ENCODE measurements at places on chromosomes 6 and 20.

DNA sequence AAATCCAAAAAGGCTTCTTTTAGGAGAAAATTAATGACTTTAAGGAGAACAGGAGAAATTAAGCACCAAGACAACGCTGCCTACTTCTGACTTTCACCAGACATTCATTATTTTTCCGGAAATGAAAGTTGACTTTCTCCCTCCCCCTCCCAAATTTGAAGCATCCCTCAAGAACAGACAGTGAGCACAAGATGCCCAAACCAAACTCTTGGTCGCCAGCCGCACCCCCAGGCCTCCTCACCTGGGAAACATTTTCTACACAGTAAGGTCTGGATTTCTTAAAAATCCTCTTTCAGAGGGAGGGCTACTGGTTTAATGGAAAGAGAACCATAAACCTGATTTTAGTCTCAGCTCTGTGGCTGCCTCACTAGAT lies 2.7 kb downstream of the RIMS4 start:
- DNase-seq, result no peak

- DNase-seq, result no peak
Measured at GRCh38 chr20:34627458-34627857, 49.4 kb downstream of the PIGU start.

GRCh38 chr6:122389704-122390372 lies 9.6 kb upstream of the HSF2 start:
- DNase-seq, result no peak

DNA sequence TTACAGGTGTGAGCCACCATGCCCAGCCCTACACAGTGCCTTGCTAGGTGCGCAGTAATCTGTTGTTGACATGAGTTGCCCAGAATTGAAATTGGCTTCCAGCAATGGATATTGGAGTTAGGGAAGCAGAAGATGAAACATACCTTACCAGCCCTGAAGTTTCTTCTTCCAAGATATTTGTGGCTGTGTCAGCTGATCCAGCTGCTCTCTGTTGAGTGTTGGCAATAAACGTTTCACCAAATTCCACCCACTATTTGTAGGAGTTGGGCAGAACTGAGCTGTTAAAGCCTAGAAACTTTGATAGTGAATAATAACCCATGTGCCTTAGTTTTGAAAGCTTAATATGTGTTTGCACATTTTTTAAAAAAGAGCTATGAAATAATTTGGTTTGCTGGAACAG lies 218.2 kb upstream of the SNX9 start:
- no peak for DNase-seq

DNA sequence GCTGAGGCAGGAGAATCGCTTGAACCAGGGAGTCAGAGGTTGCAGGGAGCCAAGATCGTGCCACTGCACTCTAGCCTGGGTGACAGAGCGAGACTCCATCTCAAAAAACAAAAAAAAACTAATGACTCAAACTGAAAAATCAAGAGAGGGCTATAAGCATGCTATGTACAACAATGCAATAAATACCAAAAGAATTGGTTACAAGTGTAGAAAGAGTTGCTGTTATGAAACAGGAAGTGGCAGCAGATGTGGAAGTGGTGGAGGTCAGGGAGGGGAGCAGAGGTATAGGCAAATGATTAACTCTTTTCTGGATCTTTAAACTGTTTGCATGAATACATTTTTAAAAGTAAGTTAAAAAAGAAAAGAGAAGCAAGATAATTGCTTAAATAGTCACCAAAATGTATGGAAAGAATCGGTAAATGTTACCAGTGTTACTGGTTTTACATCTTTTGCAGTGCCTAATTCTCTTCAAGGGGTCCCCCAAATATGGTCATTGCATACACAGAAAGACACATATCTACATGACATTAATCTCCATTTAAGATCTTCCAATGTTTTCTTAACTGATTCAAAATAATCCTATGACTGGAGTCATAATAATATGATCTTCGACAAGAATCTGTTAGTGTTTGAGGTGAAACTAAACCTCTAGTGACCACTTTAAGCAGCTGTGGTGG lies 15.0 kb downstream of the CALHM6 start:
- no peak for DNase-seq

GRCh38 chr20:17674722-17675518 lies 7.1 kb downstream of the RRBP1 start:
- DNase-seq, result no peak

Measured in T47D (cell line).